CD8-positive, alpha-beta T cell (primary cell): ENCODE measurements at places on chromosomes 5 and 9. TPM values are rescaled to one million over a fixed set of nuclear protein-coding genes. Genes with fewer than 3 reads are reported as not detected.

GRCh38 chr5:169195601-169196000, 105.3 kb downstream of the SLIT3 start:
- no peak for DNase-seq

GRCh38 chr5:31231177-31231838, 37.8 kb downstream of the CDH6 start:
- DNase-seq = no peak

- no peak for DNase-seq
Observed at GRCh38 chr5:15791859-15792258, 291.9 kb downstream of the FBXL7 start.

DNA sequence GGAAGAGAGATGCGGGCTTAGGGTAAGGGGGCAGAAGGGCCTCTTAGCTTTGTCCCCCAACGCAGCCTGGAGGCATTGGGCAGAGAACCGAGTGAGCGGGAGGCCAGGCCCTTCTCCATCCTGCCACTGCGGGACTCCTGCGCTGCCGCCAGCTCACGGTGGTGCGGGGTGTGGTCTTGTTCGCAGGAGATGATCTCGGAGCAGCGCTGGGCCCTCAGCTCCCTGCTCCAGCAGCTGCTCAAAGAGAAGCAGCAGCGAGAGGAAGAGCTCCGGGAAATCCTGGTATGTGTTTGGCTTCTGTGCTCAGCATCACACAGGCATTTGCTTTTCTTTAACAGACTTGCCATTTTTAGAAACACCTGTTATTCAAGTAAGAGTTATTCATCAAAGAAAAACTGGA, 41.3 kb downstream of the LRSAM1 start:
- DNase-seq = no peak

DNA sequence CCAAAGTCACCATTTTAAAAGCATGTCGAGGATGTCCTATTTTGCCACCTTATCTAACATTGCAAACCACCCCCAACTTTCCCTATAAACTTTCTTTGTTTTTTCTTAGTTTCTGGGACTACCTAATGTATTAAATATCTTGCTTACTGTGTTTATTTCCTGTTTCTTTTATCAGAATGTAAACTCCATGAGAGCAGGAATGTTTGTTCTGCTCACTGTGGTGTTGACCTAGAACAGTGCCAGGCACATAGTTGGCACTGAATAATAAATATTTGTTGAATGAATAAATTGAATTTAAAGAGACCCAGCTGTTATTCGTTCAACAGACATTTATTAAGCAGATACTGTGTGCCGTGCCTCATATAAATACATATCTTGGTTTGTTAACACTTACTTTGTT, 35.2 kb downstream of the MACIR start:
- no peak for DNase-seq

DNA sequence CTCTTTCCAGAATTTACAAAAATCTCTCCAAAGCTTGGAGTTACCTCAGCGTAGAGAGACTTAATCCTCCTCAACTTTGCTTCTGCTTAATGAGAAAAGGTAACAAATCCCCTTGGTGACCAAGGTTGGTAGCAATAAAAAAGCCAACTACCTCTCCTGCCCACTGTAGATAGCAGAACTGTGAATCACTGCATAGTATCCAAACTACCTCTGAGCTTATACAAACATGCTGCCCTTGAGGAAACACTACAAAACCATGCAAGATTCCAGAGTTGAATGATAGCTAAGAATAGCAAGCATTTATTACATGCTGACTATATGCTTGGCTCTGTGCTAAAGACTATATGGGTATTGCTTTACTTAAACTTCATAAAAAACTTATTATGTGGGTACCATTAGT, 2.8 kb upstream of the ADAMTS12 start:
- DNase-seq = no peak

- no peak for DNase-seq
Observed at GRCh38 chr5:29157975-29158374, 2035.5 kb upstream of the CDH6 start.

- no peak for DNase-seq
Observed at GRCh38 chr5:15510092-15510491, 10.1 kb downstream of the FBXL7 start.

DNA sequence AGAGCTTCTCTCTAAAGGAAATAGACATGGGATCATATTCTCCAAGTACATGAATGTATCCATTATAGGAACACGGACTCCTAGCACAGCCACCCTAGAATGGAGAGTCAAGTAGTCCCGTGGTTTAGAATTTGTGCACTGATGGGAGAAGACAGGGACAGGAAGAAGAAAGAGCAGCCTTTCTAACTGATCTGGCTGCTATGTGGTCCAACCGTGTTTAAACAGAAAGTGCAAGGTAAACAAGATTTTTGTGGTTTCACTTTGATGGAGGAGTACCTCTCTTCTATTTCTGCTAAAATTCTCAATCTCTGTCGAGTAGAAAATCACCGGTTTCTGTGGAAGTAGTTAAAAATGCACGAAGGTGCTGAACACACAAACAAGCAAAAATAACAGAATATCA, 171.3 kb downstream of the ST8SIA4 start:
- peak; percentile 11 for DNase-seq

DNA sequence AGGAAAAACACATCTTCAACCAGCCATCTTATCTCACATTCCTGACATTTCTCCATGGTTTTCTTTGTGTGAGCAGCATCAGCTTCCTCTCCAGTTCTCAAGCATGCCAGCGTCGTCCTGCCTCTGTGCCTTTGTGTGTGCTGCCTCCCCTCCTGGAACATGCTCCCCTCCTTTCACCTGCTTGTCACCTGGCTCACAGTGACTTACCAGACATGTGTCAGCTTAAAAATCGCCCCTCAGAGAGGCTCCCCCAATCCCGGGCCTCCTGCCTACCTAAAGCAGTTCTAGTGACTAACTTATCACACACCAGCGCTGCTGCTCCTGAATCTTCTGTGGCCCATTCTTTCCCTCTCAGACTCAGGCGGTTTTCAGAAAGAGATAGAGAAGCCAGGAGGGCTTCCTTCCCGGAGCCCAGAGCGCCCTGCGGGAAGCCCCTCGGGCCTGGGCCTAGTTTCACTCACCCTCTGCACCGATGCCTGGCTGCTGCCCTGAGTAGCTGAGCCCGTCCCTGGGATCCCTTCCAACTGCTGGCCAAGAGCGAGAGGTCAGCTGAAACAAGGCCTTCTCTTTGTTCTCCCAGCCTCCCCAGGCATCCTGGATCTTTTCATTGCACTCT, 51.1 kb upstream of the MVB12B start:
- no peak for DNase-seq

DNA sequence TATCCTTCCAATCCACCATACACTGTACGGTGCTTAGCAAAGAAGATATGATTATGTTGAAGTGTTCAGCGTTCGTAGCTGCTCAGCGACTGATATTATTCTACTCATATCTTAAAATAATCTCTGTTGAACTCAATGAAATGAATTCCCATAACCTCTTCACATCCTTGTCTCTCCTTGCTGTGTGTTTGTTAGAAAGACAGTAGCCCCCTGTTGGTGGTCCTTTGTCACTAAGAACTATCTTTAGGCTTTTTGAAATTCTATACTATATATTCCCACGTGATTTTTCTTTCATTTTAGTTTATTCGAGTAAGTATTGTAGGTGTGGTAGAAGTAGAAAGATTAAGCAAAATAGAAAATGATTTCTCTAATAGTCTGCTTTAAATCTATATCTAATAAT, 762.8 kb upstream of the WWC1 start:
- DNase-seq = no peak

DNA sequence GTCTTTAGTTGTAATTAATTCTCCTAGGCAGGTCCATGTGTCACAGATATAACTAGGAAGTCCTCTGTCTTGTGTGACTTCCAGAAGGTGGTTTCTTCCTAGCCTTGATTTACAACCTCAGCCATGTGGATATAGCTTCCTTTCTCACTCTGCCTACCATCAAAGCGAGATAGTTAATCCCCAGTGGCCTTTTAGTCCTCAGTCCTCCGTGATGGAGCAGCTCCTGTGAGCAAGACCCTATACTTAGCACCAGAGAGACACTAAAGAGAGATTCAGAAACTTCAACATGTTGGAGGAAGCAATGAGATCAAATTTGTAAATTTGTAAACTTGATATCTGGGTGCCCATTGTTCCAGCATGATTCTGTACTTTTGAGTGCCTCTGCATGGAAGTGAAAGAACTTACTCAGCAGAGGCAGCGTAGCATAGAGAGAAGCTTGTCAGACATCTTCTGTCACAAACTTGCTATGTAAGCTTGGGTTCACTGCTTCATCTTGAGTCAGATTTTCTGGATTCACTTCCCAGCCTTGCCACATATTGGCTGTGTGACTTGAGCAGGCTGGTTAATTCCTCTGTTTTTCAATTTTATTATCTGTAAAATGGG, 170.2 kb upstream of the NR3C1 start:
- DNase-seq = no peak

- DNase-seq = no peak
Observed at GRCh38 chr5:73405691-73406090, 42.9 kb downstream of the FOXD1 start.

- DNase-seq = no peak
Observed at GRCh38 chr5:58348996-58349728, 110.7 kb downstream of the PLK2 start.

GRCh38 chr9:93288891-93289883, 105.2 kb downstream of the WNK2 start:
- DNase-seq = no peak

DNA sequence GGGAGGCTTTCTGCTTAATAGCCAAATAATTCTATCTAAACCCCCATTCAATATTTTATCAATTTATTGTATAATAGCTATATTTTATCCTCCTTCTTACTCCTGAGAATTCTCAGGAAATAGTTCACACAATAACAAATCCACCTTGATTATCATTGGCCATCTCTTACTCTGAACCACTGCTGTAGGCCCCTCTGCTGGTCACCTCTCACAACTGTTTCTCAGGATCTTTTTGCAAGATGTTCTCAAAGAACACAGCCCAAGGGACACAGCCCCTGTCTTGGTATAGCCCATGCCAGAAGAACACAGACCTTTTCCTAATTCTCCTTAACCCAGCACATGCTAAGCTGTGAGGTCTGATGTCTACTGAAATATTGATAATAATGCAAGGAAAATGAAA, 74.9 kb upstream of the HTR4 start:
- DNase-seq = no peak

- no peak for DNase-seq
Observed at GRCh38 chr5:44574678-44575077, 185.5 kb upstream of the FGF10 start.

DNA sequence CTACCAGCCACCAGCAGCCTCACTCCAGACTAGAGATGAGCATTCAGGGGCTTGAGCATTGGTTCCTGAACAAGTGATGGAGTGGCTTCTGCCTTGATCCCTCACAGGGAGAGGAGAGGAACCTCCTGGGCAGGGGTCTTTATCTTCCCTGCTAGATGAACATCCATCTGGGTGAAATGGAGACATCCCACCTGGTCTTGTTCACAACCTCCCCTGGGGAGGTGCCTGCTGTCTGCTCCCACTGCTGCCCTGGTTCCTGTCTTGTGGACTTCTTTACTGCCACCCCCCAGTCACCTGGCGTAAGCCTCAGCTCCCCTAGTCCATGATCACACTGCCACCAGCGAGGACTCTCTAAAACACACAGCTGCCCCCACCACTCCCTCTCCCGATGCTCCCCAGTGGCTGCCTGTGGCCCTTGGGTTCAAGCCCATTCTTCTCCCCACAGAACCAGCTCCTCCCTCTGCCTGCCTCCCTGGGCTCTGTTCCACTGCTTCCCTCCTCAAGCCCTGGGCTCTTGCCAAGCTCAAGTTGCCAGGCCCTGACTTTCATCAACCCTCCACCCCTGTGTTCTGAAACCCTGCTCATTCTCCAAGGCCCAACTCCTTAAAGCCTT, 51.5 kb downstream of the COL15A1 start:
- DNase-seq = no peak

- DNase-seq = no peak
Observed at GRCh38 chr5:28958581-28958980, 1920.2 kb upstream of the CDH9 start.

DNA sequence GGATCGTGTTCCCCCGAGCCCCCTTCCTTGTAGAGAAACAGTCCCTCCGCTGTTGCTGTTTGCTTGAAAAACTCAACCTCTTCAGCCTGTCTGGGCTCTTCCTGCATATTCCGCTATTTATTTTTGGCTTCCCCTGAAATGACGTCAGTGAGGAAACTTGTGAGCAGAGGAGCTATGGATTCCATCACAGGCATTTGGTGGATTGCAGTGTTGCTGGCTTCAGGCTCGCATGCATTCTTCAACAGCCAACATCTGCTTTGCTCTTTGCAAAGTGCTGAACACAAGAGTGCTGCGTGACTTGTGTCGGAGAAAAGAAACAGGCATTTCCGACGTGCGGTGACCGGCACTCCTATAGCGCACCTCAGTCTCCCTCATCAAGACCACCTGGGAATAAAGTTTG, 232.7 kb downstream of the RFK start:
- no peak for DNase-seq

GRCh38 chr5:132788508-132788907, 11.5 kb upstream of the SEPTIN8 start:
- no peak for DNase-seq

DNA sequence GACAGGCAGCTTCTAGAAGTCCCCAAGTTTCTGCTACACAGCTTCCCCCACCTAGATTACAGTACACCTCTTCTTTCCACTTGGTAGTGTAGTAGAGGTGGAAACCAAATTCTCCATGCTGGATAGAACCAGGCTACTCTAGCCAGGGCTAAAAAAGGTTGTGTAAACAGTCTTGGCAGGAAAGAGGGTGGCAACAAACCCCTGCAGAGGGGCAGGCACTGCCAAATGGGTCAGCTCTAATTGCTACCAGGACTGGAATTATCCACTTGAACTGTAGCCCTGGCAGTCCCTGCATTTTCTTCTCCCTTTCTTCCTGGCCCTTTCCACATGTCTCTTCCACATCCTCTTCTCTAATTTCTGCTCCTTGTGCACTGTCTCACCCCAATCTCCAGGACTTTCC, 24.8 kb downstream of the RANBP3L start:
- no peak for DNase-seq

DNA sequence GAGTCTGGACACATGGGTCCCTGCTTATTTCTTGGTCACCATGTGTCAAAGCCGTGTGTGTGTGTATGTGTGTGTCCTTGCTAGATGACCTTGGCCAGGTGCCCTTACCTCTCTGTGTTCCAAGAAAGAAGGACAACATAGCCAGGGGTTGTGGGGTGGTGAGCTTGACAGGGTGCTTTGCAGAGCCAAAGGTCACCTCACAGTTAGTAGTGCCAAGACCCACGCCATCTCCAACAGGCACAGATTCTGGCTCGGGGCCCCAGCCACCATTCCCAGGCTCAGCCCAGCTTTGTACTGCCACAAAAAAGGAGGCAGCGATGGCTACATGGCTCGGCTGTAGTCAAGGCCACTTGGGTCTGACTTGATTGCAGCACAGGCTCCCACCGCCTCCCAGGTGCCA, 39.5 kb downstream of the CXXC5 start:
- DNase-seq = no peak

The WNT8A gene
- total RNA-seq = not detected

The AK8 gene
- not detected for total RNA-seq

The RABGAP1 gene
- 20.2 TPM for total RNA-seq

The KCNMB1 gene
- total RNA-seq = not detected

The NEUROG1 gene
- not detected for total RNA-seq

The SPRY4 gene
- total RNA-seq = 1.2 TPM

The PCDHGA12 gene
- total RNA-seq = not detected

The FBP2 gene
- not detected for total RNA-seq

The POLR3G gene
- total RNA-seq = 1.0 TPM

The NOP16 gene
- 21.6 TPM for total RNA-seq

The TNFSF15 gene
- total RNA-seq = not detected

The ZNF883 gene
- 0.53 TPM for total RNA-seq

The IL9 gene
- not detected for total RNA-seq
